DMS79 (cell line): ENCODE measurements at places on chromosomes 16 and 17.

GRCh38 chr17:55466671-55467070, 44.6 kb downstream of the SMIM36 start:
- DNase-seq = no peak

DNA sequence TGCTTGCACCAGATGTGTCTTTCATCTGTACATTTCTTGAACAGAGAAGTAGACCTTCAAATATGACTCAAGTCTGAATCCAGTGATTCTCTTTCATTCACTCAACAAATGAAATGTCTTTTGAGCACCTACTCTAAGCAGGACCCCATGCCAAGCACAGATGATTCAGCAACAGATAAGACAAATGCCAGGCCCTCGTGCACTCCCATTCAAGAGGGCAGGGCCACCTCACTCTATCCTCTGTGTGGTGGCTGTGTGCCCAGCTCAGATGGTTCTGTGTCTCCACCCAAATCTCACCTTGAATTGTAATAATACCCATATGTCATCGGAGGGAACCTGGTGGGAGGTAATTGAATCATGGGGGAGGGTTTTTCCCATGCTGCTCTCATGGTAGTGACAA, 74.1 kb upstream of the NKD1 start:
- DNase-seq = no peak

- no peak for DNase-seq
Observed at GRCh38 chr17:77034677-77035424, 105.9 kb upstream of the SEC14L1 start.

- no peak for DNase-seq
Observed at GRCh38 chr17:49764559-49765180, 739 bp upstream of the FAM117A start.

- DNase-seq = no peak
Observed at GRCh38 chr16:49826515-49826914, 29.4 kb downstream of the ZNF423 start.

GRCh38 chr17:34114174-34114573, 140.9 kb upstream of the CCL2 start:
- no peak for DNase-seq

DNA sequence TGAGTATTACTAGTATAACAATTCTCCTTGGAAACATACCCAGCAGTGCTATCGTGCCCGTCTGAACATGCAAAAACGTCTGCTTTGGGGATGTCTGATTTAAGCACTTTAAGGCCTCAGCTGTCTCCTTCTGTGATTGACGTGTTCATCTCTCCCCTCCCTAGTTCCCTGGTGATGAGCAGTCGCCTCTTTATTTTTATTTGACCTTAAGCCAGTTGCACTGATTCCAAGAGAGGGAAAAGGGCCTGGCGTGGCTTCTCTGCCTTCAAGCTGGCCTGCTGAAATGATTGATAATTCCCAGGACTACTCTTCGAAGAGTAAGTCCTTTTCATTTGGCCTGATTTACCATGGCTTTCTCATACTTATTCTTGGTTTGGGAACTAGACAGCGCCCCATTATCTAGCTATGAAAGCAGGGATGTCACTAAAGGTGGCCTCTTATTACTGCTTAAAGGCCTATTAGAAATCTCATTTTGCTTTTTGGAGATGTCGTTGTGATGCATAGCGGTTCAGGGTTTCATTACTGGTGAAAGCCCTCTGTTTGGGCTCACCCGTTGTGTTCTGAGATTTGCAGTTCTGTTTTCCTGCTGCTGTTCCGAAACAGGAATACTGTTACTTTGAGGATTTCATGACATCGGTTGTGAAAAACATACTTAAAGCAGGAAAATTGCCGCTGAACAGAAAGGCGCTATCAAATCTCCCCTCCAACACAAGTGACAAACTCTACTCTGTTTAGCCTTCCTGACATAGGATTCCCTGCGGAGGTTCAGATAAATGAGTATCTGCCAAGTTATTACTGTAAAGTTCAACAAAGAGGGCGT, 65.5 kb downstream of the IQCK start:
- no peak for DNase-seq

GRCh38 chr16:17231972-17232371, 238.8 kb downstream of the XYLT1 start:
- DNase-seq = no peak

GRCh38 chr16:637081-638018, 1.2 kb upstream of the METTL26 start:
- no peak for DNase-seq

- DNase-seq = no peak
Observed at GRCh38 chr16:74186561-74186971, 110.0 kb upstream of the PSMD7 start.

- DNase-seq = no peak
Observed at GRCh38 chr16:82506692-82507670, 119.8 kb upstream of the CDH13 start.

DNA sequence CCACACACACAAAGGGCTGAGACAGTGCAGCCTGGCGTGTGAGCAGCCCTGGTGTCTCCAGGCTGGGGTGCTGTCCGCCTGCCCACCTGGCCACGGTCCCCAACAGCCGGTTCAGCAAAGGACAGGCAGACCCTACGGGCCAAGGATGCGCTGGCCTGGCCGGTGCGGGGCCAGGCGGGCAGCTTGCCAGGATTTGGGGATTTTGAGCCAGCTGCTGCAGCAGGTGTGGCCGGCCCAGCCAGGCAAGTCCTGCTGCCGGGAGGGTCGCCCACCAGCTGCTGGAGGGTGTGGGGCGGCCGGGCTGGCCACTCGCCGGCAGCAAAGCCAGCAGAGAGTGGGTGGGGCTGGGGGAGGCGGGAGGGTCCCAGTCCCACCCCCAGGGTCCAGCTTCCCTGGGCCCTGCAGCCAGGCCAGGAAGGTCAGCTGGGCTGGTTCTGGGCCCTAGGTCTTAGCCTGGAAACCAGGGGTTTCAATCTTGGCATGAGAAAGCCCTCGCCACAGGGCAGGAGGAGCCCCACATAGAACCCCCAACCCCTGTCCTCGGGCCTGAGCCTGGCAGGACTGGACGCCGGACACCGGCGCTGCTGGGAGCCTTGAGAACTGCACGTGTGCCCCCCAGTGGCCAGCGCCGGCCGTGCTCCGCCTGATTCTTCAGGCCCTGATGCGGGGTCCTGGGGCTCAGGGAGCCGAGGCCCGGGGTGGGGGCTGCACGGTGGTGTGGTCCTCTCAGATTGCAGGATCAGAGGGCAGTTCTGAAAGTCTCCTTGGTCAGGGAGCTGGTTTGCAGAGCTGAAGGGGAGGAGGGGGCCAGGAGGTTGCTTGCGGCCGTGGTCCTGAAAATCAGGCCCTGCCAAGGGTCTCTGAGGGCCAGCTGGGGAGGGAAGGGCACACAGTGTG, 17.6 kb upstream of the SSTR5 start:
- DNase-seq = no peak

DNA sequence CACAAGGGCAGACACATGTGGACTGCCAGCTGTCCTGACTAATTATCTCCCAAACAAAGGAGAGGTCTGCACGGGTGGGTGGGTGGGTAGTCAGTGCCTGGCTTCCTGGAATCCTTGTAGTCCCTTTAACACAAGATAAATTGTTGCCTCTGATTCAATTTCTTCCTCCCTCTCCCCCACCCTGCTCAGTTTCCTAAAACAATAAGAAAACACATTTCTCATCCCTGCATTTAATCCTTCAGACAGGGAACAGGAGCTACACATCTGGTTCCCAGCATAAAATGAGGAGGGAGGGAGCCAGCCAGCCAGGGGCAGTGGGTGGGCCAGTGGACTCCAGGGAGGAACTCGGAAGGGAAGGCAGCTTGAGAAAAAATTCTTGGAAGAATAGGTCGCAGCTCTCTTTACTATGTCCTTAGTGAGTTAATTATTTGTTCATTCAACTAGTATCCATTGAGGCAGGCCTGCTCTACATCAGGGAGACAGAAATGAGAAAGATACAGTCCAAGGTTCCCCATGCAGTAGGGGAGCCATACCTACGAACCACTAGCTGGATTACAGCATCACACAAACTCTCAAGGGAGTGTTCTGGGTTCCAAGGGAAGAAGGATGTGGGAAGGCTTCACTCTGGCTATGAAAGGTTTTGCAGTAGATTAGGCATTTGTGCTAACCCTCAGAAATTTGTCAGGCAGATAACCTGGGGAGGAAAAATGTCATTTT, 58.3 kb downstream of the CCT6B start:
- no peak for DNase-seq

GRCh38 chr17:81396278-81396721, 1.0 kb downstream of the BAHCC1 start:
- no peak for DNase-seq

GRCh38 chr17:45848868-45849535, 4.3 kb downstream of the SPPL2C start:
- no peak for DNase-seq

DNA sequence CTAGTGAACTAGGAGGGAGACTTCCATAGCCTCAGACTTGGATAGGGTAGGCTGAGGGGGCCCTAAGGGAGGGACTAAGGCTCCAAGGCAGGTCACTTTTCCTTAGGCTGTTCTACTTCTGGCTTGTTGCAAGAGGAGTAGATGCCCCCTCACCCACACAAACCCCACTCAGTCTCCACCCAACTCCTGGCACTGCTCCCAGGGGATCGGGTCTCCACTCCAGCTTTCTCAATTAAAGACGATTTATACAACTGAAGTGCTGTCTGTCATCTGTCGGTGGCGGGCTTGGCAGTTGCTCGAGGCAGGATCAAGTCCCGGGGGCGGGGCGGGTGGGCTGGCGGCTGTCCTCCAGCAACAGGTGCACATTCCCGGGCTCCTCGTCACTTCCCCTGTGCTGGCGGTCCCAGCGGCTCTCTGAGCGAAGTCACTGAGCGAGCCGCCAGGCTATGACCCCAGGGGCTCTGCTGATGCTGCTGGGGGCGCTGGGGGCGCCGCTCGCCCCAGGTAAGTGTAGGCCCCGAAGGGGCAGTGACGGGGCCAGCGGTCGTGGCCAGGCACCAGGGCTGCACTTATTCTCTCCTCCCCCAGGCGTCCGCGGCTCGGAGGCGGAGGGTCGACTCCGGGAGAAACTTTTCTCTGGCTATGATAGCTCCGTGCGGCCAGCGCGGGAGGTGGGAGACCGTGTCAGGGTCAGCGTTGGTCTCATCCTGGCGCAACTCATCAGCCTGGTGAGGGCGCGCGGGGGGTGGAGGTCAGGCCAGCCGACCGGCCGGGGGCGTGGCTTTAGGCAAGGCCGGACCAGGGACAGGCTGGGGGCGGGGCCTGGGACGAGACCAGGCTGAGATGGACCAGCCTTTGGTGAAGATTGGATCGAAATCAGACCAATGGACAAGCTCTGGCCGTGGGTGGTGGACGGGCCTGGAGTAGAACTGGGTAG, at the start of gene CHRNB1:
CHRNB1 (plus strand) TSS at position 380 of the 937 bp plus-strand sequence; CDS start at position 447, 67 bp downstream.
- DNase-seq = peak; percentile 12

GRCh38 chr17:50939795-50940684, 73.9 kb upstream of the TOB1 start:
- DNase-seq = no peak

GRCh38 chr17:39138431-39139160, 12.8 kb downstream of the PLXDC1 start:
- no peak for DNase-seq

- DNase-seq = peak; percentile 24
Observed at GRCh38 chr17:65531256-65532100, 30.0 kb downstream of the AXIN2 start.

- DNase-seq = no peak
Observed at GRCh38 chr17:4711661-4712181, 1.3 kb downstream of the ARRB2 start.
